ENCODE measurements at places on chromosomes 7 and 10.
A peak's percentile ranks its signal among the peaks of the same experiment; 100 is the strongest.

GRCh38 chr7:116348346-116348745, 138.0 kb downstream of the TES start:
- no peak for DNase-seq
- H3K4me1 ChIP-seq: peaks cover 5% of the 10 kb centered on the region
- H3K27ac ChIP-seq: no peak overlapping the region
- H3K4me3 ChIP-seq: no peak overlapping the region

DNA sequence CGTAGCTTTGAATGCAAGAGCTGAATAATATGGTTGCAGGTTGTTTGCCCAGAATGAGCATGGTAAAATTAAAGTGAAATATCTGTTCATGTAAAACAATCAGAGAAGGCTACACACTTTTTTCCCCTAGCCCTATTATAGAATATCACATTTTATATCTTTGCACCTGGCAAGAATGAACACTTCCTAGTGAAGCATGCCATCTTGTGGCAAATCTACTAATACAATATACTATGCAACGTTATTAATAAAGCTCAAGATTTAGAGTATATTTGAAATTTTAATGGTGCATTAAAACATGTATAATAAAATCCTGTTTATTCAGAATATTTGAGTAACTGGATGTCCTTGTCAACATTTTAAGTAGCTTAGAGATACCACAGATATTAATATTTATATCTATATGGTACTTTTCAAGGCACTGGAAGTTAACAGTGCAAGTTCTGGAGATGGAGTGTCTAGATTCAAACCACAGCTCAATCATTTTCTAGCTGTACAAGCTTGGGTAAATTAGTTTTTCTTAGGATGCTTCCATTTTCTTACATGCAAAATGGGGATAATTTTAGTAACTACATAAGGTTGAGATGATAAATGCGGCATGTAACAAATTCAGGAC, 643.1 kb upstream of the SEMA3D start:
- H3K27ac ChIP-seq: no peak overlapping the region
- H3K4me1 ChIP-seq: no peaks in the 10 kb centered on the region
- no peak for DNase-seq
- no peaks in the 10 kb centered on the region for H3K27me3 ChIP-seq
- no peaks in the 10 kb centered on the region for H3K36me3 ChIP-seq

DNA sequence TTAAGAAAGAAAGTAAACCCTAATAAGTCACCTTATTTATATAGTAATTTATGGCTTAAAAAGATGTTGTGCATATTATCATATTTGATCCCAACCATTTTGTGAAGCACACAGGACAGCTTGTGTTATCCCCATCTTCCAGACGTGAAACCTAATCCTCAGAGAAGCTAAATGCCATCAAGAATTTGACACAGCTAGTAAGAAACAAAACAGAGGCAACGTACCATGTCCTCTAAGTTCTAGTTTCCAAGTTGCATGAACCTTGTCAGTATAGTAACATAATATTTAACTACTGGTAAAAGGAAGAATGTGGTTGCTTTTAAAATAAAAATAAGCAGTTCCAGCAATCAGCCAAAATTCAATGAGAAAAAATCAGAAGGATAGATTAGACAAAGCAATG, 41.5 kb downstream of the PTN start:
- DNase-seq: no peak
- no peaks in the 10 kb centered on the region for H3K4me1 ChIP-seq
- no peak overlapping the region for H3K27ac ChIP-seq
- no peaks in the 10 kb centered on the region for H3K36me3 ChIP-seq
- H3K27me3 ChIP-seq: no peaks in the 10 kb centered on the region

DNA sequence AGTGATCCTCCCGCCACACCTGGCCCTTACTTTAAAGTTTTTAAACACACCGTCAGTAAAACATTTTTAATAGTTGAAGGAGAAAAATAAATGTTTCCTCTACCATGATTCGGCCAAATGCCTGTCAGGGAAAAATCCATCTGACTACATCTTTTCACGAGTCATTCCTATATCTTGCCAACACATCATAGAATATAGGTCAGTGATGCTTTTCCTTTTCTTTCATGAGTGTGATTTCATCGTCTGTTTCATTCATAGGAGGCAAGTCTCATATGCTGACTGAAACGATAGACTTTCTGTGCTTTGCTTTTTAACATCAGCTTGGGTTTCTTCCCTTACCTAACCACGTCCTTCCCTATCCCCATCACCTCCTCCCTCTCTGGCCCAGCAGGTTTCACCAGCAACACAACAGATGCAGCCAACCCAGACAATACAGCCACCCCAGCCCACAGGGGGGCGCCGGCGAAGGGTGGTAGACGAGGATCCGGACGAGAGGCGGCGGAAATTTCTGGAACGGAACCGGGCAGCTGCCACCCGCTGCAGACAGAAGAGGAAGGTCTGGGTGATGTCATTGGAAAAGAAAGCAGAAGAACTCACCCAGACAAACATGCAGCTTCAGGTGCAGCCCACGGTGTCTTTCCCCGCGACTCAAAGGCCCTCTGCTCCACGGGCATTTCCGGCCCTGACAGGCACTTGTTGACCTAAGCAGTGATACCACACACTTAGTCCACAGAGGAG, 149.2 kb downstream of the TRIL start:
- no peak overlapping the region for H3K27ac ChIP-seq
- no peak for DNase-seq
- peaks cover 25% of the 10 kb centered on the region for H3K4me1 ChIP-seq
- no peak overlapping the region for H3K4me3 ChIP-seq

GRCh38 chr7:155437836-155438235, 20.1 kb upstream of the EN2 start:
- no peaks in the 10 kb centered on the region for H3K4me1 ChIP-seq
- no peaks in the 10 kb centered on the region for H3K27me3 ChIP-seq
- H3K36me3 ChIP-seq: no peaks in the 10 kb centered on the region
- no peak overlapping the region for H3K27ac ChIP-seq

DNA sequence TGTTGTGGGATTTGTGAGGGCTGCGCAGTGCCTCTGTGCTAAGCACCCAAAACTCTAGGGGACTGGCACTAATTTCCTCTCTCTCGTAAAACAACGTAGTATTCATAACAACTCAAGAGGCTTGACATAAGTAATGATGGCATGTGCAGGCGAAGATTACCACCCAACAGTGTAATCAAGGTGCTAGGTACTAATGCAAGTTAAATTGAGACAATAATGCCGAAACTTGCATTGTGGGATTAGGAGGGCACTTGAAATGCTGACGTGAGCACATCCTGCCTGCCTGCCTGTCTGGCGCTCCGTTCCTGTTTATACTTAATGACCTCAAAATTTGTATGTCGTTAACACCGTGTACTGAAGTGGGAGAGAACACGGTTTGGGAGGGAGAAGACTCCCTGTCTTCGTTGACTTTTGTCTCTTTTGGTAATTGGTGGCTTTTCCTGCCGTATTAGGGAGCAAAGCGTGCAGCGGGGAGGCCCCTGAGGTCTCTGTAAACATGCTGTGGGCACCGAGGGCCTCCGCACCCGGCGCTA, 139.0 kb downstream of the MGMT start:
- H3K36me3 ChIP-seq: no peaks in the 10 kb centered on the region
- no peaks in the 10 kb centered on the region for H3K27me3 ChIP-seq
- no peak overlapping the region for H3K27ac ChIP-seq
- no peak overlapping the region for H3K4me3 ChIP-seq
- no peaks in the 10 kb centered on the region for H3K4me1 ChIP-seq
- DNase-seq: no peak

DNA sequence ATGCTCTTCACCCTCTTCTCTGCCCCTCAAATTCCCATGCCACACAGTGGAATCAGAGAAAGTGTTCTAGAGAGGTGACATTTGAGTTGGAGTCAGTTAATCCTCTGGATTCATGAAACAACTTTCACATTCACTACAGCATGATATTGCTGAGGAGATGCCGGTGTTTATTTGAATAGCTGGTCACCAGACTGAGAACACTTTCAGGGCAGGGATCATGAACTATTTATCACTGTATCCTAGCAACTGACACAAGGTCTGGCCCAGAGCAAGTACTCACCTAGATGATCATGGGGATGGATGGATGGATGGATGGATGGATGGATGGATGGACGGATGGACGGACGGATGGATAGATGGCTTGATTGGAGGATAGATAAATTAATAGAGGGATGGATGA, 116.7 kb upstream of the ZMIZ1 start:
- no peaks in the 10 kb centered on the region for H3K27me3 ChIP-seq
- no peak overlapping the region for H3K27ac ChIP-seq
- no peak for DNase-seq
- no peaks in the 10 kb centered on the region for H3K36me3 ChIP-seq
- H3K4me3 ChIP-seq: no peak overlapping the region
- peaks cover 11% of the 10 kb centered on the region for H3K4me1 ChIP-seq

GRCh38 chr7:128831994-128832879, 2.0 kb downstream of the FLNC start:
- no peak for DNase-seq
- H3K36me3 ChIP-seq: peaks cover 24% of the 10 kb centered on the region
- H3K4me1 ChIP-seq: peaks cover 97% of the 10 kb centered on the region
- H3K27me3 ChIP-seq: peaks cover 4% of the 10 kb centered on the region
- H3K4me3 ChIP-seq: peak overlapping the region; percentile 79

DNA sequence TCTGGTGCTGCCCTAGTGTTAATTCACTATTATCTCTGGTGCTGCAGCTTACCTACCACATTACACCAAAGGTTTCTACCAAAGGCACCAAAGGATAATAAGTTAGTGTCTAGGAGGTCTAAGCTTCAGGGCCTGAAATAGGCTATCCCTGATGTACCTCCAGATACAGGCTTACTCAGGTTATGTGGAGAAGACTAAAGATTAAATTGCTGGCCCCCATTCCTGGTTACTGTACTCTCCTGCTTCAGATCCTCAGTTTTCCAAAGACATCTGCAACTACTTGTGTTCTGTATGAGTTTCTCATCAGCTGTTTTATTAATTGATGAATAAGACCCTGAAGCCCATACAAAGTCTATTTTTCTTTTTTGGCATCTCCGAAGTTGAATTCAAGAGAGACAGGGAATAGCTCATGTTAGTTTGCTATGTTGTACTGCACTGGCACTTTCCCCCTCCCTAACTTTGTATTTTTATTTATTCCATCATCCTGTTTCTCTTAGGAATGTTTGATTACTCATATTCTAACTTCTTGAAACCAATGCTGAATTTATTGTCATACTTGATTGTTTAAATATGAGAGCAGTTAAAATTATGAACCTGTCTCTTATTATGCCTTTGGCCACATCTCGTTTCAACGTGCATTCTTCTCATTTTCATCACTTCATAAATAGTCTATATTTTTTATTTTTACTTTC, 85.9 kb downstream of the PON1 start:
- H3K27me3 ChIP-seq: no peaks in the 10 kb centered on the region
- no peaks in the 10 kb centered on the region for H3K4me1 ChIP-seq
- H3K4me3 ChIP-seq: peak overlapping the region; percentile 1
- no peak overlapping the region for H3K27ac ChIP-seq
- DNase-seq: no peak

GRCh38 chr7:124022551-124022950, 10.3 kb downstream of the TMEM229A start:
- no peak overlapping the region for H3K4me3 ChIP-seq
- H3K4me1 ChIP-seq: no peaks in the 10 kb centered on the region
- H3K36me3 ChIP-seq: no peaks in the 10 kb centered on the region
- no peaks in the 10 kb centered on the region for H3K27me3 ChIP-seq
- no peak overlapping the region for H3K27ac ChIP-seq

- DNase-seq: no peak
- peaks cover 13% of the 10 kb centered on the region for H3K4me1 ChIP-seq
- H3K36me3 ChIP-seq: no peaks in the 10 kb centered on the region
- no peaks in the 10 kb centered on the region for H3K27me3 ChIP-seq
These were observed 402.6 kb downstream of the AUTS2 start for GRCh38 chr7:70000737-70001348.

DNA sequence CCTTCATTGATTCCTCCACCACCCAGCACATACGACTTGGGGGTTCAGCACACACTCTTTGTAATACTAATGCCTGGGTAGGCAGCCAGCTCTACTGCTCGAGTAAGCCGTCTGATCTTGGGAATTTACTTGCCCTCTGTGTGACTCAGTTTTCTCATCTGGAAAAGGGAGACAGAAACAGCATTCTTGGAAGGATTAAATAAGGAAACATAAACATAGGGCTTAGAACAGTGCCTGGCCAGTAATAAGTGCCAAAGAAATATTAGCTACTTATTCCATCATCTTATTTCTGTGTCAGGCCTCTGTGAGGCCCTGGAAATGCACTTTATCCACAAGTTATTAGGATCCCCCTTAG, 130.1 kb downstream of the TNS3 start:
- peak overlapping the region; percentile 57 for H3K27ac ChIP-seq
- DNase-seq: no peak
- H3K27me3 ChIP-seq: no peaks in the 10 kb centered on the region

GRCh38 chr10:106857213-106857612, 307.3 kb downstream of the SORCS1 start:
- no peak for DNase-seq
- H3K4me3 ChIP-seq: no peak overlapping the region
- H3K27ac ChIP-seq: no peak overlapping the region
- H3K4me1 ChIP-seq: no peaks in the 10 kb centered on the region

DNA sequence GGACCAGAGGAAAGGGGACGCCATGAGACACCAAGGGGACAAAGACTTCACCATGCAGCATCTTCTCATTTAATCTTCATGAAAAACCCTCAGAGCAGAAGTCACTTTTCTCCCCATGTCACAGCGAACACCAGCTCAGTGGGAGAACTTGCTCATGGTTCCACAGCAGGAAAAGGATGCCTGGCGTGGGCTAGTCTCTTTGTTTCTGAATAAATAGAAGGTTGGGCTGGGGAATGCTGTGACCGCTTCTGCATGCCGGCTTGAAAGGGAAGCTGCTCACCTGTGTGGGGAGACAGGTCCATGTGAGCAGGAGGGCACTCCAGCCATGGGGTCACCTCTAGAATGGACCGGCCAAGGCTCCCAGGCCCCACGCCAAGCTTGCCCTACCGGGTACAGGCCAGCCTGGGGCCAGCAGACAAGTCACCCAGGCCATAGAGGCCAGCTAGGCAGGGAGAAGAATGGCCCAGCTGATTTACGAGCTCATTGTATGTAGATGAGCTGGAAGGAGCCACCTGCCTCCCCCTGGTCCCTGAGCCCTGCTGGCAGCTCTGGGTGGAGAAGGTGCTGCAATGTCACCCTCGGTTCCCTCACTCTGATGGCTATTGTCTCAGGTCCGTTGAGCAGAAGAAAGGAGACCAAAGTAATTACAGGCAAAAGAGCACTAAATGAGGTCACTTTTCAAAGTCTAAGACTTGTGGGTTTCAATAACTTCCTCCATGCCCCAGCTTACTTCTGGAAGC, 82.0 kb upstream of the PDZD8 start:
- no peaks in the 10 kb centered on the region for H3K36me3 ChIP-seq
- H3K27me3 ChIP-seq: no peaks in the 10 kb centered on the region
- no peak for DNase-seq
- H3K4me3 ChIP-seq: no peak overlapping the region
- H3K27ac ChIP-seq: no peak overlapping the region

Measured in esophagus muscularis mucosa (tissue), 4 donors.